Esophagus squamous epithelium (tissue), 5 donors: ENCODE measurements at places on chromosomes 12 and 14.

DNA sequence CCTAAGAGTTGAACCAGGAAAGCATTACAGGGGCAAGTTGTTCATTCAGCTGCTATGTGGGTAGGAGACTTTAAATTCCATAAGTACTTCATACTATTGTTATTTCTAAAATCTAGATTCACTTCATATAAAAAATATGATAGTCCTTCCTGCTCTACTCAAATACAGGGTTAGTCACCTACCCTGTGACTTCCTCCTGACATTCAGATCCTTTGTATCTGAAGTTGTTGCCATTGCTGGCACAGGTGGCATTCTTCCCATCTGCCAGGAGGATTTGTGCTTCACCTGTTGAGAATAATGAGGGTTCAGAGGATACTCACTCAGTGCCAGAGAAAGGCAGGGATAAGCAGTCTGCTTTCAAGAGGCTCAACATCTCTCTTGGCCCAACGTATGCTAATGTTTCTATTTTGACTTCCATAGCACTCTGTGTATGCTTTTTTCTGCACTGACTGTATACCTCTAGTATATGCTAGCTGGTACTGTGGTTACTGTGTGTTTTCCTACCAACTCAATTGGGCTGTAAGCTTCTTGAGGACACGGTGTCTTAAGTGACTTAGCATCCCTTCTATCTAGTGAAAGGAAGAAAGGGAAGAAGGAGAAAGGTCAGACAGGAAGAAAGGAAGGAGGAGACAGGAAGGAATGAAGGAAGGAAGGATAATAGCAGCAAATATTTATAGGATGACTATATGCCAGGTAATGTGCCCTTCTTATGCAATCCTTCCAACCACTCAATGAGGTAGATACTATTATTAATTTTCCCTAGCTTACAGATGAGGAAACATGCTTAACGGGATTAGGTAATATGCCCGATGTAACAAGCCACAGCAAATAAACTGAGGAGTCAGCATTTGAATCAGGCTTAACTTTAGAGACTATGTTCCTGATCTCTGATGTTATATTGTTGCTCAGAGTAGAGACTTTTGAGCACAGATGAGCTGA, 38.5 kb upstream of the FGF6 start:
- DNase-seq, result no peak

DNA sequence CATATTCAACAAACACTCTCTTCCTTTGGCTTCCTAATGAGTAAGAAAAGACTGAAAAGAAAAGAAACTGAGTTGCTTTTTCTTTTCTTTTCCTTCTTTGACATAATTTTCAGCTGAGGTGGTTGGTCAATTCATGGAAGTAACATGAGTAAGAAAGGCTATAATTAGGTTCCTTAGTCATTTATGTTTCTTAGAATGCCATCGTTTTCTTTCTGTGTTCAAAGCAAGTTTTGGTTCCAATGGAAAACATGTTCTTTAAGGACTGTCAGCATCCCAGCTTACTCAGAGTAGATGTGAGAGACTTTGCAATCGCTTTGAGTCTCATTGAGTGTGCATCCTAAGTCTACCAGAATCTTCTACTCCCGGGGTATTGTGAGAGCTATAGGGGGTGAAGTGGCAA, 882.4 kb downstream of the DIO2 start:
- DNase-seq, result no peak

- DNase-seq, result no peak
Observed at GRCh38 chr12:15013634-15014179, 40.9 kb downstream of the PDE6H start.

- no peak for DNase-seq
Observed at GRCh38 chr12:124446364-124446763, 121.0 kb downstream of the NCOR2 start.

GRCh38 chr12:6340032-6340638, 1.7 kb downstream of the TNFRSF1A start:
- DNase-seq, result no peak

DNA sequence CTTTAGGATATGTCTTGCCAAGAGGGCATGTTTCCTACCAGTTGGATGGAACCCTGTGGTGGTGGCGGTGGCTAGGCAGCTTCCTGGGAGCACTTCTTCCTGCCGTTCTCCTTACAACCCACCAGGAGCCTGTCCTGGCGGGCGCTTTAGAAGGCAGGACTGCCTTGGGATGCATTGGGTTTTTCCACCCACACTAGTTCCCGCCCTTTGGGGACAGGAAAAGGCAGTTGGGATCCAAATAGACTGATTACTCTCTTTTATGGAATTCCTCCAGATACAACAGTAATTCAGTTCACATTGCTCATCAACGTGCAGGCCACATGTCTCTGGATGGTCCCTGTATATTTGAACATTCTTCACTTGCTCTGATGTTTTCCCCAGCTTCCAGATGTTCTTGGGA, 305.7 kb upstream of the SSTR1 start:
- DNase-seq, result no peak

- DNase-seq, result no peak
Observed at GRCh38 chr12:76866726-76867125, 12.1 kb downstream of the CSRP2 start.
